CD8-positive, alpha-beta memory T cell (primary cell): ENCODE measurements at places on chromosomes 6 and 20.

- H3K4me3 ChIP-seq, result no peak overlapping the region
- no peaks in the 10 kb centered on the region for H3K36me3 ChIP-seq
- no peaks in the 10 kb centered on the region for H3K27me3 ChIP-seq
- H3K27ac ChIP-seq, result no peak overlapping the region
- H3K4me1 ChIP-seq, result no peaks in the 10 kb centered on the region
These were observed 114.0 kb downstream of the LCA5 start for GRCh38 chr6:79423216-79423615.

- no peaks in the 10 kb centered on the region for H3K27me3 ChIP-seq
- DNase-seq, result no peak
- H3K4me1 ChIP-seq, result no peaks in the 10 kb centered on the region
- H3K36me3 ChIP-seq, result no peaks in the 10 kb centered on the region
- H3K27ac ChIP-seq, result no peak overlapping the region
These were observed 693.1 kb downstream of the PTPRT start for GRCh38 chr20:42496595-42496994.

DNA sequence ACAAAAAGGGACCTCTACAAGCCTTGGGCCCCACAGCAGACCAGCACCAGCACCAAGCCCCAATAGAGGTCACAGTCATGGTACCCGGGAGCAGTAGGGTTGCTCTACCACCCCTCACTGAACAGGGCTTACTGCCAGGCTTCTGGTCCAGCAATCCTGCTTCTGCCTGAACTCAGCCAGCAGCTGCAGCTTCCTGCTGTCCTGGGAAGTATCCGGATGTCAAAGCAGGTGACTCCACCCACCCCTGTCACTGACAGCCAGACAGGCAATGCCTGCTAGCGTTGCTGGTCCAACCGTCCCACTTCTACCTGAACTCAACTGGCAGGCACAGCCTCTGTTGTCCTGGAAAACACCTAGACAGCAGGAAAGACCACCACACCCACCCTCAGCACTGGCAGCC lies 47.0 kb upstream of the PCSK2 start:
- no peaks in the 10 kb centered on the region for H3K4me1 ChIP-seq
- H3K27me3 ChIP-seq, result no peaks in the 10 kb centered on the region
- no peak for DNase-seq
- H3K27ac ChIP-seq, result no peak overlapping the region

GRCh38 chr20:57996936-57997890 lies 231.2 kb downstream of the ANKRD60 start:
- H3K36me3 ChIP-seq, result no peaks in the 10 kb centered on the region
- peaks cover 4% of the 10 kb centered on the region for H3K27me3 ChIP-seq
- no peak overlapping the region for H3K27ac ChIP-seq
- no peaks in the 10 kb centered on the region for H3K4me1 ChIP-seq
- no peak overlapping the region for H3K4me3 ChIP-seq

DNA sequence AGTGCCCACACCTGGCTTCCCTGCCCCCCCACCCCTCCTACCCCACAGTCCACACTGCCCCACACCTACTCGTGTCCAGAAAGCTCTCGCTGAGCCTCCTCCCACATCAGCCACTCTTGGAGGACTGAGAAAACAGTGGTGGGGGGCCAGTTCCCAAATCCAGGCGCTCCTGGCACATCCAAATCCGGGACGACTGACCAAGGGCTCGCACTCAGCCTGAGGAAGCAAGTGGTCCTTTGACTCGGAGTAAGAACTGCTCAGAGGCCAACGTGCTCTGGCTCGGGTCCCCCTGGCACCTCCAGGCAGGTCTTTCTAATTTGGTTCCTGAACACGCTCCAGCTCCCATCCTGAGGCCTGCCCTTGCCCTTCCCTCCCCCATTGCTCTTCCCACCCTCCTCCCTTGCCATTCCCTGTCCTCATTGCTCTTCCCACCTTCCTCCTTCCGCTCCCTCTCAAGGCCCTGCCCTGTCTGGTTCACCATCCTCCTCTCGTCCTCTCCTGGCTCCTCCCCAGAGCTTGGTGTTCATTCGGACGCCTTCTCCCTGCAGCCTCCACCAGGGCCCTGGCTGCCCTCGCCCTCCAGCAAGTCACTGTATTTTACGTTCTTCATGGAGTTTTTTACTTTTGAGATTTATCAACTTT lies 83.6 kb downstream of the THBS2 start:
- H3K4me1 ChIP-seq, result no peaks in the 10 kb centered on the region
- H3K27me3 ChIP-seq, result no peaks in the 10 kb centered on the region
- DNase-seq, result no peak
- H3K4me3 ChIP-seq, result no peak overlapping the region

DNA sequence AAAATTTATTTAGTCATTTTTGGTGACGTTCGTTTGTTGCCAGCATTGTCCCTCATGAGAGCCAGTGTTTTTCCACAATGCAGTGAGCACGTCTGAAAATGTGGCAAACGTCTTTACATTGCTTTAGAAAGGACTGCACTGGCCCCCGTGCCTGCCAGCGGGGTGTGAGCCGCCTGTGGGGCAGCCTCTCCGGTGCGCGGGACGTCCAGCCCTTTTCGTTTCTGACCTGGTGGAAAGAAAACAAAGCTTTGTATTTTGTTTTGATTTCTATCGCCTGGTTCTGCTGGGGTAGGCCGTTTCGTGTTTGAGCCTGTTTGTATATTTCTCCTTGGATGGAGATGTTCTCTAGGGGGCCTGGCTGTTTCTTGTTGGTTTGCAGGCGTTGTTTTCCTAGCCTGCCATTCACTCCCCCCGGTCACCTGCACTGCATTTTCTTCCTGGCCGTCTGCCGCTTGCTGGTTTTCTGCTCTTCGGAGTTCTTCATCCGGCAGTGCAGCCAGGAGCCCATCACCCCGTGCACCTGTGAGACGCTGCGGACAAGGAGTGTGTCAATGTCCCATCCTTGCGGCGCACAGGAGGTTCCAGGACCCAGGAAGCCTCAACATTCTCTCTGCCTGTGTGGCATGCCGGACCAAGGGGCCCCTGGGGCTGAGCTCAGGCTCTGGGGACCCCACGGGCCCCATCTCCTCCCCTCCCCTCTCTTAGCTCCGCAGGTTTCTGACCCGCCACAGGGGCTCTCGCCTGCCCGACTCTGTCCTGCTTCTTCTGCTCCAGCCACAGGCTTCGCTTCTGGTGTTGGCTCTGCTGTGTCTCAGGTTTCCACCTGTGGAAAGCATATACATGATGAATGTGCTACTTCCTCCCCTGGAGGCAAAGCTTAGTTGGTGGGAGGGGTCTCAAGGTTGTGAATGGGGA lies 100.5 kb downstream of the CDH4 start:
- H3K36me3 ChIP-seq, result no peaks in the 10 kb centered on the region
- H3K27me3 ChIP-seq, result no peaks in the 10 kb centered on the region
- DNase-seq, result no peak
- H3K4me1 ChIP-seq, result no peaks in the 10 kb centered on the region

DNA sequence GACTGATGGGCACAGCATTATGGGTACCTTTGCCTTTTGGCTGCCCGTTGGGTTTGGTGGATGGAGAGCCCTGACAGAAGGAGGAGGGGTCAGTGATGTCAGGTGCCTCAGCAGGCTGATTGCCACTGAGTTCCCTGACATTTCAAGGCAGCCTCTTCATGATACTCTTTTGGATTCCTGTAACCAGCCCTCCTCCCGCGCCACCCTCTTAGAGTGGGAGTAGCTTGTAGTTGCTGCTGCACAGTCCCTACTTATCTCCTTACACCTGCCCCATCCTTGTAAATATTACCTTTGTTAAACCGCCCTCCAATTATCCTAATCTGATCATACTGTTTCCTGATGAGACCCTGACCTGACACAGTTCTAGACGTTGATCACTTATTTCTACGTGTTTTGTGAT lies 140.0 kb downstream of the CFAP61 start:
- H3K36me3 ChIP-seq, result no peaks in the 10 kb centered on the region
- H3K4me3 ChIP-seq, result no peak overlapping the region
- H3K27ac ChIP-seq, result no peak overlapping the region
- H3K27me3 ChIP-seq, result no peaks in the 10 kb centered on the region
- no peak for DNase-seq

DNA sequence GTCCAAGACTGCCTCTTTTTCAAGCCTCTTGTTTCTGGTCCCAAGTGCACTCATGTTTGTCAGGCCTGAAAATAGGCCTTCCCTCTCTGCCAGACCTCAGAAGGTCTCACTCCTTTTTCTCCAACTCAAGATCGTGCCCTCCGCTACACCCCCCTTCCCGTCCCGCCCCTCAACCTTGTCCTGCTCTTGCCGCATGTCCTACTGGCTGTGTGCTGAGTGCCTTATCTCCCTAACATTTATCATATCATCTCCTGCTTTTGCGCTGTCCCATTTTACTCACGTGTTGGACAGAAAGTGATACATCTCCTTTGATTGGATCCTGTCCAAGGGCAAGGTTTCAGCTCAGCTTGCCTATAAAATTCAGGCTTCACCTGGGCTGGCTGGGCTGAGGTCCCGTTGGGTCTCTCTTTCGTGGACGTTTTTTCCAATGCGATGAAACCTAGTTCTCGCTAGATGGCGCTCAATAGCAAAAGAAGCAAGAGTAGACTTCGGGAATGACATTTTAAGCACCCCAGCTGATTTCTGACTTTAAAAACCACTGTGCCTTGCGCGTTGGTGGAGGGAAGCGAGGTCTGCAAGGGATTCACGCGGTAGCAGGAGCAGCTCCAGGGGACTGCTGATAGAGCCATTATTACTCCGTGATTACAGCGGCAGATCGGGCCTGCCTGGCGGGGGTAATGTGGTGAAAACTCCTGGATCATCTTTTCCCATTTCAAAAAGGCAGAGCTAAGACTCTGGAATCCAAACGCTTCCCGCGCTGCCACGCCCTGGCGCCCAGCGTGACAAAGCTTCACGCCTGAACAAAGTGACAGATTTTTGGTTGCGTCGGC lies 137.6 kb downstream of the IMPG1 start:
- H3K4me1 ChIP-seq, result no peaks in the 10 kb centered on the region
- no peak for DNase-seq
- H3K27me3 ChIP-seq, result no peaks in the 10 kb centered on the region
- H3K27ac ChIP-seq, result no peak overlapping the region
- H3K36me3 ChIP-seq, result no peaks in the 10 kb centered on the region

- H3K27ac ChIP-seq, result no peak overlapping the region
- H3K36me3 ChIP-seq, result no peaks in the 10 kb centered on the region
- DNase-seq, result no peak
- no peaks in the 10 kb centered on the region for H3K27me3 ChIP-seq
- H3K4me1 ChIP-seq, result no peaks in the 10 kb centered on the region
- H3K4me3 ChIP-seq, result no peak overlapping the region
These were observed 13.4 kb downstream of the RFPL4B start for GRCh38 chr6:112360498-112360897.

DNA sequence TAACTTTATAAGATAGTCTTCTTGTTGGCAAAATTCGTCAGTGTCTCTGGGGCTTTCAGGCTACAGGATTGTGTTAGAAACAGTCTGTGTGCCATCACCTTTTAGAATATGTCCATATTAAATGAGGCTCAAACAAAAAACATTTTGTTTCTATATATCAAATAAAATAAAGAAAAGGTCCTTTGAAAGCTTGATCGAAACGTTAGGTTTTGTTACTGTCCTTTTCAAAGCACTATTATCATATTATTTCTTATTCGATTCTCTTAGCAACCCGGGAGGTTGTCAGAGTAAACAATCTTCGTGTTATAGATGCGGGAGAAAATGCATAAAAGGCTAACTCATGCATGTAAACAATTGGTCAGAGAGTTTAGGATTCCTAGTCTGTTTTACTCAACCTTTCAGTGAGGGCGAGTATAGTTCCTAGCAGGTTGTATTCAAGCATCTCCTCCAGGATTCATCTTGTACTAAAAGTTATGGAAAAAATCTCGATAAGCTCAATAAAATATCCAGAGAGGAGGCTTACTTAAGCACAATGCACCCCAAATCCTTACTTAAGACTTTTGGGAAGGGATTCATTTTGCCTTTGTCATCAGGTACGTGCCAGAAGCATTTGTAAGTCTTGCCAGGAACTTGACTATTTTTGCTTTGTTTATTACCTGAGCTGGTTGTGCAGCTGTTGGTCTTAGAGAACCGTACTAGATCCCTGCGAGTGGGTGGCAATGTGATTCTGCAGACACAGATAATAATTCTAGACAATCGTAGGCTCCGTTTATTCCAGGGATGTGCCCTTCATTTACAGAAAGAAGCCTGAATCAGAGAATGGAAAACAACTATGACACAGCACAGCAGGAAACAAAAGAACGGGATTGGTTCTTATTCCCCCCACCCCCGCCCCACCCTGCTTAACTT lies 159.6 kb upstream of the ZNF217 start:
- H3K27me3 ChIP-seq, result no peaks in the 10 kb centered on the region
- H3K27ac ChIP-seq, result peak overlapping the region; percentile 71
- peaks cover 74% of the 10 kb centered on the region for H3K4me1 ChIP-seq
- DNase-seq, result no peak
- no peak overlapping the region for H3K4me3 ChIP-seq

DNA sequence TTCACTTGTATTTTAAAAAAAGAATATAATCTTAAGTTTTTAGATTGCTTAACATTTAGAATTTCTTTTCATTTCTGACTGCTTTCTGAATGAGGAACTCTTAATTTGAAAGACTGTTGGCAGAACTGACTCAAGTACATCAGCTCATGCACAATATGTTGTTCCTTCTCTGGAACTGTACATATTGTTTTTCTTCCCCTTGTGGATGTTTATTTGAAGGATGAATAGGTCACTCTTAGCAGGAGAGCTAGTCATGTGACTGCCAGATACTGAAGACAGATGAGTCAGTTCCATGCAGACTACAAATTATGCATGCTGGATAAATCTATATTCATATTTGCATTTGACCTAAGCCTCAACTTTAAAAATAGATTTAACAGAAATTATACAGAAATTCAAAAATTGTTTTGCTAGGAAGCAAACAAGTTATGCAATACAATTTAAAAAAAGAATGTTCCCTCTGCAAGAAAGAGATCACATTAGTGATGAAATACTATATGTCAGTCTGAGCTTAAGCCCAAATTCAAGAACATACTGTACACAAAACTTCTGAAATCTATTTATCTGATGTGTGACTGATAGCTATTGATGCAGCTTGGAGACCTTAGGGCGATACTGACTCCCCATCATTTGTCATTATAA lies 1274.9 kb upstream of the GJE1 start:
- no peak overlapping the region for H3K27ac ChIP-seq
- H3K27me3 ChIP-seq, result no peaks in the 10 kb centered on the region
- no peaks in the 10 kb centered on the region for H3K36me3 ChIP-seq
- H3K4me1 ChIP-seq, result no peaks in the 10 kb centered on the region

DNA sequence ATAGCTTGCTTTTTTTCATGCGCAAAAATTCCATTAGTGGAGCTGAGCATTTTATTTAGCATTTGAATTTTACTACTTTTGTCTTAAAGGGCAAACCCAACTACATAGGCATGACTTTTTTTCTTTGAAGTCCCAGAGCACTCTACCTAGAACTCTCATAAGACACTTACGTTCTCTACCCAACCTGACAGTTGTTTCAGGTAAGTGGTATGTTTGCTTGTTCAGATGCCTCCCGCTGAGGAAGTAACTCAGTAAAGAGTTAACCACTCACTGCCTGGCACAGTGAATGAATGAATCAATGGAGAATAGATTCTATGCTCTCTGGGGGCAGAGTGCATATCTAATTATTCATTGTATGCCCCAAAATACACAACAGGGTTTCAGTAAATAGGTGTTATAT lies 212.3 kb upstream of the PRDM1 start:
- no peak for DNase-seq
- H3K36me3 ChIP-seq, result no peaks in the 10 kb centered on the region
- H3K27ac ChIP-seq, result no peak overlapping the region

- H3K4me3 ChIP-seq, result no peak overlapping the region
- peaks cover 32% of the 10 kb centered on the region for H3K27me3 ChIP-seq
- H3K36me3 ChIP-seq, result no peaks in the 10 kb centered on the region
- peaks cover 24% of the 10 kb centered on the region for H3K4me1 ChIP-seq
- H3K27ac ChIP-seq, result no peak overlapping the region
These were observed 2.7 kb downstream of the DLL1 start for GRCh38 chr6:170288091-170288631.

- no peak overlapping the region for H3K4me3 ChIP-seq
- no peaks in the 10 kb centered on the region for H3K36me3 ChIP-seq
- no peak overlapping the region for H3K27ac ChIP-seq
- no peak for DNase-seq
- no peaks in the 10 kb centered on the region for H3K4me1 ChIP-seq
These were observed 55.2 kb upstream of the ASIP start for GRCh38 chr20:34185766-34186620.
